ENCODE measurements at places on chromosomes 7 and 10.

DNA sequence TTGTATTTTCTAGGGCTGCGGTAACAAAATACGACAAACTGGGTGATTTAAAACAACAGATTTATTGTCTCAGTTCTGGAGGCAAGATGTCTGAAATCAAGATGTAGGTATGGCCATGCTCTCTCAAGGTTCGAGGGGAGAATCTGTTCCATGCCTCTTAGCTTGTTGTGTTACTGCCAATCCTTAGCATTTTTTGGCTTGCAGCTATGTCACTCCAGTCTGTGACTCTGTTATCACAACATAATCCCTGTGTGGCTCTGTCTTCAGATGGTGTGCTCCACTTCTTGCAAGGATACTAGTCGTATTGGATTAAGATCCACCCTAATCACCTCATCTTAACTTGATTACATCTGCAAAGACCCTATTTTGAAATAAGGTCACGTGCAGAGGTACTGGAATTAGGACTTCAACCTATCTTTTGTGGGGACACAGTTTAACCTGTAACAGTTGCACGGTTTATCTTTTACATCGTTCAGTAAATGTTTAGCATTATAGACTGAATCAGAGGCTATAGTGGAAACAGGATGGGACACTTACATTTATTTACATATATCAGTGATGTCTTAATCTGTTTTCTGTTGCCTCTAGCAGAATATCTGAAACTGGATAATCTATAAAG lies 3.1 kb downstream of the C1GALT1 start:
- DNase-seq: no peak

DNA sequence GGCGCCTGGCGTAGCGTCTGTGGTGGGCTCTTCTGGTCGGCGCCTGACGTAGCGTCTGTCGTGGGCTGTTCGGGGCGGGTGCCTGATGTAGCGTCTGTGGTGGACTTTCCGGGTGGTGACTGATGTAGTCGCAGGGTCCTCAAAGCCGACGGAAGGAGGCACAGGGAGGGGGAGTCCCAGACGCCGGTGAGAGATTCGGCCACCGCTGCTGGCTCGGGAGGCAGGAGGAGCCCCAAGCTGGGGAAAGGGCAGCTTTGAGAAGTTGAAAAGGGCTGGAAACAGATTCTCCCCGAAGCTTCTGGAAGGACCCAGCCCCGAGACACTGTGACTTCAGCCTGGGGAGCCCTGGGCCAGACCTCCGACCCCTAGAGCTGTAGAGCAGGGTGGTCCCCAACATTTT lies 105.7 kb downstream of the DNAJB6 start:
- DNase-seq: no peak

DNA sequence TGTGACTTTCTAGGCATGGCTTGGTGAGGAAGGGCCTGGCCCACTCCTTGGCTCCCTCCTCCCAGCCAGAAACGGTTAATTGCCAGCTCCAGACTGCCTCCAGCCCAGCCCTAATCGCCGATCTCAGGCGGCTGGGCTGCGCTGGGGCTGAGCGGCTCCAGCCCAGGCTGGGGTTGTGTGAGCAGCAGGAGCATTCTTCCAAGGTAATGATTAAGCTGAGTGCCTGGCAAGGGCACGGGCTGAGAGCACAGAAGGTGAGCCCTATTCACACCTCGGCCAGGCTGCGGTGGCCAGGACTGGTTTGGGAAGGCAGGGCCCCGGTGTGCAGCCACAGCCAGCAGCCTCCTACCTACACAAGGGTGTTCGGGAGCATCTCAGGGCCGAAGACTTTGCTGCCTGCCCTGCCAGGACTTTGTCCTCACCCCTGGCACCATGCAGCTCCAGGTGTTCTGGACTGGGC lies at the start of gene TMEM72:
TSS of gene TMEM72 (plus strand) at position 257 of the 460 bp plus-strand sequence. CDS start at position 433, 176 bp downstream.
- DNase-seq: no peak

DNA sequence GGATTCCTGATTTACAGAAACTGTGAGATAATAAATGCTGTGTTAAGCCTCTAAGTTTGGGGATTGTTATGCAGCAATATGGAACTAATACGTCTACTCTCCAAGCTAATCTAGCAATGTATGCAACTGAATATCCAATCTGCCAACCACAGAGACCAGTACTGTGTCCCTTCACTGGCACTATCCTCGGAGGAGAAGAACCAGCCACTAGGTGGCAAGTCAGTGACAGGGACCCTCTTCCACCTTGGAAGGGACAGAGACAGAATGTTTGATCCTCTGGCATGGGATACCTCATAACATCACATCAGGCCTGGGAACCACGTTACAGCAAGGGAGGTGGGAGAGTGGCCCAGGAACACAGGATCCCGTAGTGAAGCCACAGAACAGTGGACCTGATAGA lies 96.4 kb downstream of the CREM start:
- no peak for DNase-seq

GRCh38 chr7:43018446-43018845 lies 86.3 kb downstream of the MRPL32 start:
- DNase-seq: no peak

DNA sequence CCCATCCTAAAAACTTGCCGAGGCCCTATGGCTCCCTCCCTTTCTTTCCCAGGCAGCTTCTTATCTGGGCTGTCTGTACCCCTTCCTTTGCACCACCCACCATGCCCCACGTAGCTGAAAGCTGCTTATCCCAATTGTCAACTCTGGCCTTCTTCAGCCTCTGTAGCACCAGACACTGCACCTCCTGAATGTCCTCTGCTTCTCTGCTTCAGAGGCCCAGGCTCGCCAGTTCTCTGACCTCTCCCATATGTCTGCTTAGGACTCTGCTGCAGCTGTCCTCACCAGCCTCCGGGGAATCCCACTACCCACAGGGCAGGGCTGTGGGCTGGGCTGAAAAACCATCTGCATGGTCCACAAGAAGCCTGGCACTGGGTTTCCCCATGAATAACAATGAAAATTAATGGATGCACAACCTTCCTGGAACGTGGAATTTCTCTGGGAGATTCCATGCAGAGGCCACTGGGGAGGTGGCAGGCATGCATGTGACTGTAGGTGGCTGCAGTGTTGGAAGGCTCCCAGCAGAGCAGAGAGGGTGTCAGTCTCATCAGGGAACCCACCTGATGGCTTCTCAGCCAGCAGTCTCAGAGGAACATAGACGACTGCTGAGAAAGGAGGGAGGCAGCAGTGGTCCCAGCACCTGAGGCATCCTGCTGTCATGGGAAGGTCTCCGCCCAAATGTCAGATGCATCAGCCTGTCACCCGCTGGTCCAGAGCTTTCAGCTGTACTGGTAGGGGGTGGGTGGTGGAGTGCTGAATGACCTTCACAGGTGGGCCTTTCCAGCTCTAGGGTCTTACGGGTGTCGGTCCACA lies 16.8 kb upstream of the SH2D4B start:
- DNase-seq: no peak

GRCh38 chr10:123890756-123891143 lies 857 bp downstream of the CPXM2 start:
- no peak for DNase-seq

- DNase-seq: peak; percentile 42
Observed at GRCh38 chr7:42843205-42843800, 68.6 kb downstream of the C7orf25 start.

DNA sequence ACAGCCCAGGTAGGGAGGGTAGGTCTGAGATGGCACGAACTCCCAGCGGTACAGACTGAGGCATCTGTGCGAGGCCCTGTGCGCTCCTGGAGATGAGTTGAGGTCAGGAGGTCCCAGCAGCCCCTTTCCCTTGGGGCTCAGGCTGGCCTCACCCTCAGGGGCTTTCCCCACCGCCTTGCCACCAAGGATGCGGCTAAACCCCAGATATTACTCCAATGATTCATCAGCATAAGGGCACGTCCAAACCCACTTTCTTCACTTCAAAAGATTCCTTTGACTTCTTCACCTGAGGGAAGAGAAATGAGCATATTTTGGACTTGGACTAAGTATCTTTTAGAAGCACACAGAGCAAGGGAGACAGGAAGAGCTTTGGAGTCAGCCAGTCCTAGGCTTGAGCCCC lies 20.3 kb downstream of the UROS start:
- no peak for DNase-seq

DNA sequence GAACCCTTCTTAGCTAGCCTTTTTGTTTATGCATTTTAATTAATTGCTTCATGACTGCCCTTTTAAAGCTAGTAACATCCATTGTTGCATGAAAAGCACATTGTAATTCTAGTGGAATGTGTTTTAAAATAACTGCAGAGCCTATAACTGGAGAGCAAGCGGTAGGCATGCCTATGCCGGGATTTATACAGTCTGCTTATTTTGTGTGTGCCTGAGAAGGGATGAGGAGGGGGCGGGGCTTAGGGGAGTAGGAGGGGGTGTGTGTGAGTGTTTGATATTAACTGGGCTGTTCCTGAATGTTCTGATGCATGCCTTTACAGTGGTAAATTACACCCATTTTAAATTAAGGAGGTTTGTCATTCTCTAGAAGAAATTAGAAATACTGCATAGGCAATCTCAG lies 208.1 kb downstream of the TCF7L2 start:
- DNase-seq: no peak

GRCh38 chr7:124155432-124156022 lies 122.7 kb upstream of the TMEM229A start:
- DNase-seq: no peak

- DNase-seq: no peak
Observed at GRCh38 chr7:43750016-43750887, 8.2 kb upstream of the BLVRA start.

GRCh38 chr10:80589726-80590373 lies 52.1 kb downstream of the SH2D4B start:
- no peak for DNase-seq

DNA sequence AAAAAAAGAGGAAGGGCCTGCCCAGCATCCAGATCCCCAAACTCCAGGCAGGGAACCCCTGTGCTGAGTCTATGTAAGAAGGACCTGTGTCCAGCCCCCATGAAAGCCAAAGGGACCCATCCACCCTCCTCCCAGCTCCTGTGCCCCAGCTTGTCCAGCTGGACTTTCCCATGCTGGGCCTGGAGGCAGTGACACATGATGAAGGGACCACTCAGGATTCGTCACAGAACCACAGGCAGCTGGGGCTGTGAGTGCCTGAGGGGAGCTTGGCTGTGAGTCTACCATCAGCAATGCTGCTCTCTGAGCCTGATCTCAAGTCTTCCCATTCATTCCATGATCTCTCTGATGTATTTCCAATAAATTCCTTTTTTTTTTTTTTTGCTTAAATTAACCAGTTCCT lies 36.2 kb upstream of the MNX1 start:
- no peak for DNase-seq

DNA sequence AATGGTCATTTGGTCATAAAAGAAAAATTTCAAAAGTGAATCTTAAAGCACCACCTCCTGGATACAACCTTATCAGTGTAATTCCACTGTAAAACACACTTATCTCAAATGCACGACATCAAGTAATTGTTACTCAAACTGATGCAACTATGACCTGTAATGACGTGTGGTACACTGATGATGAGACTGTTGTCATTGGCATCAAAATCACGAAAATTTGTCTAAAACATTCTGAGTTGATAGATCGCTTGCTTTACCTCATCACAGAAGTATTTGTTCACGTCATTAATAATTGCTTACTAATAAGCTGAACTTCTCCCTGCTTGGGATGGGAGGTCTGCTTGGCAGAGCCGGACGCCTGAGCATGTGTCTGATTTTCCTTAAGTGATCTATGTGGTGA lies 221.8 kb upstream of the KLF6 start:
- no peak for DNase-seq

GRCh38 chr10:31912898-31913850 lies 15.5 kb downstream of the ARHGAP12 start:
- DNase-seq: no peak

DNA sequence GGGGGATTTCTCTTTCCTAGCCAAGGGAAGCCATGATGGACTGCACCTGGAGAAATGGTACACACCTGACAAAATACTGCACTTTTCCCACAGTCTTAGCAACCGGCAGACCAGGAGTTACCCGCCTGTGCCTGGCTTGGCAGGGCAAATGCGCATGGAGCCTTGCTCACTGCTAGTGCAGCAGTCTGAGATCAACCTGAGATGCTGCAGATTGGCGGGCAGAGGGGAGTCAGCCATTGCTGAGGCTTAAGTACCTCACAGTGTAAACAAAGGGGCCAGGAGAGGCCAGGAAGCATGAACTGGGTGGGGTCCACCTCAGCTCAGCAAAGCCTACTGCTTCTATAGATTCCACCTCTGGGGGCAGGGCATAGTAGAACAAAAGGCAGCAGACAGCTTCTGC lies 49.4 kb downstream of the OR13A1 start:
- no peak for DNase-seq

GRCh38 chr10:77955136-77955535 lies 28.6 kb upstream of the DLG5 start:
- no peak for DNase-seq

- DNase-seq: no peak
Observed at GRCh38 chr7:125599387-125599786, 669.8 kb upstream of the POT1 start.

- DNase-seq: no peak
Observed at GRCh38 chr7:26426096-26426495, 134.4 kb downstream of the SNX10 start.

DNA sequence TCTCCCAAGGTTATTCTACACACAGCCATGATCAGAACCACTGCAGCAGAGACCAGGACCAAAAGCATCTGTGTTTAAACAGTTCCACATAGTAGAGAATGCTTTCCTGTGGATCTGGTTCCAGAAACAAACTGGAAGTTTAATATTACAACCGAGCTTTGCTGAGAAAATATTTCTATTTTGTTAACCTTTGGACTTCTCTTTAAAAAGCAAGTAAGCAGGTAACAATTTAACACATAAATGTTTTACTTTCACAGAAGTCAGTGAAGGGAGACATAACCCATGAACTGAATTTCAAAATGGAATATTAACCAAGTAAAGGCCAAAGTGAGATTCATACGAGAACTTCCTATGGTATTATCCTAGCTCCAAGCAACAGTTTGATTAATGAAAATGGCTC lies 98.6 kb upstream of the PHYHIPL start:
- DNase-seq: no peak

DNA sequence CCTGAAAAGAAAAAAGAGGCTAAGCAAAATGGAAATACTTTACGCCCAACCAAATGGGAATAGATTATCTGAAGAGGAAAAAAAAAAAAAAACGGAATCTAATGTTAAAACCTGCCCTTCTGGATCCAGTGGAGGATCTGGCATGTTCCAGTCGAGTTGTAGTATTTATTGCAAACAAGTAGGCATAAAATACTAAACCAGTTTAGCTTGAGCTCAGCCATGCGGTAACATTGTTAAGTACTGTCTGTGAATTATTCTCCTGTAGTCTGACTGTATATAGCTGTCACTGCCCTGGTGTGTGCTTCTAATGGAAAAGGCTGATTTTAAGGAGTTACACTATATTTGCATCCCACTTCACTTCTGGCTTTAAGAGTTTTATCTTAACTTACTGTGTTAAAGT lies 40.3 kb downstream of the CELF2 start:
- DNase-seq: no peak

DNA sequence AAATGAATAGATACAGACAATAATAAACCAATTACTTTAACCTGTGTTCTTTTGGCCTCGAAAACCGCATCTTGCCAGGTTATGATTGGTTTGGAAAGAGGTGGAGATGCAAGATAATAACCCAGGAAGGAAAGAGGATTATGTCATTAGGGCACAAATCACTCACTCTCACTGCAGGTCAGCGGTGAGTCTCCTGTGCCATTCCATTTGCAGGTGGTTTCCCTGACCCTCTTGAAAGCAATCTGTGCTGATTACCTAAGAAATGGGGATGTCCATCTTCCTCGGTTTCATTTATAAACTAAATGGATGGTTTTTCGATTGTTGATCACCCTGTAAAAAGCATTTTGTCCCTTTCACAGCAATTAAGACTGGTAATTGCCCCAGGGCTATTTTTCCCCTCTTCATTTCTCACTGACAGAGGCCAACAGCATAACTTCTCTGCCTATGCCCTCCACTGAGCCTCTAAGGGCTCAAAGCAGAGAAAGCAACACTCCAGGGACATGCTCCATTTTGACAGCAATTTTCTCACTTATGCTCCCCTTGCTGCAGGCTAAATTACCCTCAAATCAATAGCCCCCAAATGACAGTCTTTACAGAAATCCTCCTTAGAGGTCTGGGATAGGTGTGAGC lies 257.5 kb downstream of the IPMK start:
- DNase-seq: no peak
